Dermis lymphatic vessel endothelial cell (primary cell): ENCODE measurements at places on chromosomes 13 and 19. TPM values are rescaled to one million over a fixed set of nuclear protein-coding genes. Genes with fewer than 3 reads are reported as not detected.

Gene GET3
- 77.6 and 85.5 TPM in 2 replicates for total RNA-seq

Gene FCGBP
- 0.11 and 0.17 TPM in 2 replicates for total RNA-seq

Gene PLPPR2
- 4.9 and 7.3 TPM in 2 replicates for total RNA-seq

Gene SIGLEC10
- total RNA-seq: not detected in 2 replicates

Gene ZNF497
- total RNA-seq: 0.76 and 1.0 TPM in 2 replicates

Gene ANGPTL4
- 2.0 and 2.1 TPM in 2 replicates for total RNA-seq

Gene MKNK2
- 75.1 and 110 TPM in 2 replicates for total RNA-seq

Gene RNF126
- total RNA-seq: 14.2 and 25.0 TPM in 2 replicates

Gene TMEM91
- 4.4 and 4.9 TPM in 2 replicates for total RNA-seq

Gene ERICH4
- total RNA-seq: not detected in 2 replicates

Gene DIRAS1
- total RNA-seq: 0.17 and 0.33 TPM in 2 replicates

Gene KLF2
- total RNA-seq: 4.0 and 16.1 TPM in 2 replicates

Gene PRR36
- not detected in 2 replicates for total RNA-seq

Gene KASH5
- total RNA-seq: not detected in 2 replicates

Gene ZNF320
- total RNA-seq: 4.8 and 9.5 TPM in 2 replicates
